ENCODE measurements at places on chromosomes 12 and 14.

GRCh38 chr14:24607635-24608514 is 1.6 kb downstream of the GZMH start:
- DNase-seq, result no peak

GRCh38 chr12:113744802-113745395 is 221.2 kb downstream of the RBM19 start:
- DNase-seq, result no peak

DNA sequence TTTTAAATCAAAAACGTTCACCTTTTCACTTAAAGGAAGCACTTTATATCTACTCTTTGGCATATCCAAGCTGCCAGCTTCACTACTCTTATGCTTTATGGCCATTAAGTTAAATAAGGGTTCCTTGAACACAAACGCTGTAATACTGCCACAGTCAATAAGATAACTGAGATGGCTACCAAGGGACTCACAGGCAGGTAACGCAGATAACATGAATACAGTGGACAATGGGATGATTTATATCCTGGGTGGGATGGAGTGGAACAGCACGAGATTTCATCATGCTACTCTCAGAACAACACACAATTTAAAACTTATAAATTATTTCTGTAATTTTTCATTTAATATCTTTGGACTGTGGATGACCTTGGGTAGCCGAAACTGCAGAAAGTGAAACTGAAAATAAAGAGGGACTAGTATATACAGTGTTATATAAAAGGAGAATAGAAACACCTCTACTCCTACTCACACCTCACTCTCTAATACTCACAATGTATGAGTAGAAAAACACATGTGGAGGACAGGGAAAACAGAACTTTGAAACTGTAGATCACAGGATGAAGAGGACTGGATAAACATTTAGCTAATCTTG is 367.3 kb downstream of the C12orf50 start:
- DNase-seq, result no peak

DNA sequence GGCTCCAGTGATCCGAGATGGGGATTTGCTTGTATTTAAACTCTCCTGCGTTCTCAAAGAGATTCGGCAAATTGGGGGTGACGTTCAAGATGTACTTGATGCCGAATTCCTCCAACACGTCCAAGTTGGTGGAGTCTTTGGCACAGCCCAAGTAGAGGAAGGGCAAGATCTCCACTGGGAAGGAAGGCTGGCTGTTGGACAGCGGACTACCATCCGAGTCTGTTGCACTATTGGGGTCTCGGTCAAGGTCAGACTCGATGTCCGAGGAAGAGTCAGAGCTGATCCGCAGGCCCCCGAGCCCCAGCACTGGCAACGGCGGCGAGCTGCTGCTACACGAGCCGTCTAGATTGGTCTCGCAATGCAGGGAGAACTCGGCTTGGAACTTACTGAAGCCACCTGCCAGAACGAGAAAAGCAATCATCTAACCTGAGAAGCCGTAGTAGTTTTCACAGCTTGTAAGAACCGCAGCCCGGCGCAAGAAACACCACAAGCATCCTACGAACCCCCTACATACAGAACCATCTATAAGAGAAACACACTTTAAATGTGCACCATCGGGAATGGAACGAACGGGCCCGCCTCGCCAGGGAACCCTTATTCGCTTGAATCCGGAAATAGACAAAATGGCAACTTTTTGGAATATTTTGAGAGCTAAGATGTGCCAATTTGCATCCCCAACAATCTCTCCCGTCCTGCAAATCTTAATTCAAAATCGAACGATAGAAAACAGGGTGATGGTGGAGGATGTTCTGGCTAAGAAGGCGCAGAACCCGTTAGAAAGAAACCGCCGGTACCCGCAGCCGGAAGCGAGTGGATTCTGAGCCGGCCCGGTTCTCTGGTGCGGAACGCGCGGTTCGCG is 1.4 kb downstream of the DUSP6 start:
- DNase-seq, result no peak

GRCh38 chr14:85644211-85644610 is 114.3 kb downstream of the FLRT2 start:
- no peak for DNase-seq

DNA sequence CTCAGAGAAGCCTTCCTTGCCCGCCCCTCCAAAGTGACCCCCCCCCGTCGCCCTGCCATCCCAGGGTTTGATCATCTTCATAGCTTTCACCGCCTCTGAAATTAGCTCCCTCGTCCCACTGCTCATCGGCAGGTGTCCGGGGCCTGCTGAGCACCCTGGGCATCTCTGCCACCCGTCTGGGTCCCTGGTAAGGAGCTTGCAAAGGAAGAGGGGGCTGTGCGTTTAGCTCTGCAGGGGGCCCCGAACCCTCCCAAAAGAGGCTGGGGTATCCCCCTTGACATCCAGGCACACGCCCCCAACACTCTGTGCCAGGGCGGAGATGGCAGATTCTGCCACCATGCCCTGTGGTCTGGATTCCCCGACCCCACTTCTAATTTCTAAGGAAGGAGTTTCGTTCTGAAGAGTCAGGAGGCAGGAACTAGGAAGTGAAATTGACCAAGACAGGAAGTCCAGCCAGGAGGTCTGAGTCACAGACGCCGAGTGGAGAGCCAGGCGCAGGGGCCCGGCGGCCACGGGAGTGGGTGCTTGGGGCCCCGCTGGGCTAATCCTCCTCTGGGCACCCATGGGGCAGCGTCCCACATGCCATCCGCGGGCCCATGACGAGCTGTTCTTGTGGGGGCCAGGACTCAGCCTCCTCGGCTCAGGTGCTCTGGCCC is 95.7 kb downstream of the RFLNA start:
- DNase-seq, result no peak

GRCh38 chr12:131752451-131752850 is 41.6 kb downstream of the SFSWAP start:
- no peak for DNase-seq

GRCh38 chr12:117105902-117106301 is 6.7 kb upstream of the TESC start:
- no peak for DNase-seq

All from ecto neural progenitor cell (in vitro differentiated cells).